ENCODE measurements at places on chromosomes 6 and 20.

- DNase-seq, result no peak
These were observed 554.5 kb upstream of the AGPAT4 start for GRCh38 chr6:161828355-161828754.

- no peak for DNase-seq
These were observed 43.9 kb downstream of the PLCB4 start for GRCh38 chr20:9112541-9113515.

DNA sequence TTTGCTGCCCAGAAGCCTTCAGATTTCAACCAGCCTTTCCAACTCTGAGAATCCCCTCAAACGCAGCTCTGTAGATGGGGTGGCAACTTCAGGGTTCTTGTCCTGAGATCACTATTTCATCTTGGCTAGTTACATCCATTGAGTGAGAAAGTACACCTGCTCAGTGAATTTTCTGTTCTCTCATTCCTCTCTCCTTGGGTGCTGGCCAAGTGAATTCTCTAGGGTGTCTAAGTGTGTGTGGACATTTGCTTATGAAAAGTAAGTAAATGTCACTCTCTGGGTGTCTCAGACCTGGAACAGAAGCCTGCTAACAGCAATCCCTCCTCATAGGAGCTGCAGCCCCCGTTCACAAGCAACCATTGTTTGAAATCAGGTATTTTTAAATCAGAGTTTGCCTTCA lies 3.8 kb downstream of the RIN2 start:
- no peak for DNase-seq

GRCh38 chr6:138222901-138223546 lies 4.7 kb upstream of the PBOV1 start:
- no peak for DNase-seq

GRCh38 chr6:69801225-69801624 lies 4.4 kb upstream of the LMBRD1 start:
- no peak for DNase-seq

DNA sequence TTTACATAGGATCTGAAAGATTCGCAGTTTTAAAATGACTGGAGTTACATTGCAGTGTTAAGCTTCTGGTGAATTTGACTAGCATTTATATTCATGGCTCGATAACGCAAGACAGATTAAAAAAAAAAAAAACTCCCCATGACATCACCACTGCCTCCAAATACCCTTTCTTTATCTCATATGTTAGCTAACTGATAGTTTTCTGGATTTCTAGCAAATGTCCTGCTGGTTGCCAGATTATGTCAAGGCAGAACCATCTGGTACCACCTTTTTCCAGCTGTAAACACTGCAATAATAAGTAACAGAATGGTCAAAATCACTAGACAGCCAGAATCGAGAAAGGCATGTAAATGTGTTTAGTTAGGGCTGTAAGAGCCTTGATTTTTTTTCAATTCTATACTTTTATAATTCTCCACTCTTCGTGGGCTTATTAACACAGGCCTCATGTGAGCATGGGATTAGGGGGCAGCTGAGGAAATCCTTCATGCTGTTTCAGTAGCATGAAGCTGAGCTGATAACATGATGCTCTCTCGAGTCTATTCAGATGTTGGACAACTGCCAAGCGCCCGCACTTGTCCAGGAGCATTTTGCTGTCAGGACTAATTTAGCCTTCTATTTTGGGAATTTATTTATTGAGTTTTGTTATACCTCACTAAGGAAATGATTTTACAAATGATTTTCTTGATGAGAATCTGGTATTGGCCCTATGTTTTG lies 166.0 kb upstream of the SCGN start:
- no peak for DNase-seq

DNA sequence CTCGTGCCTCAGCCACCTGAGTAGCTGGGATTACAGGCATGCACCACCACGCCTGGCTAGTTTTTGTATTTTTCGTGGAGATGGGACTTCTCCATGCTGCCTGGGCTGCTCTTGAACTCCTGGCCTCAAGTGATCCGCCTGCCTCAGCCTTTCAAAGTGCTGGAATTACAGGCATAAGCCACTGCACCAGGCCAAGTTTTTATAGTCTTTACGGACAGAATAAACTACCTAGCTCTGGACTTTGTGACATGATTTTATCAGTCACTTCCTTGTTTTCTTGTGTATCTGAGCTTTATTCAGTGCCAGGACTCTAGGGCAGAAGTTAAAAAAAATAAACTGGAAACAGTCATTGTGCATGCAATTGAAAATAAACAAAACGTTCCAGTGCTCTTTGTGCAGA lies 46.7 kb upstream of the RALGAPA2 start:
- DNase-seq, result no peak

- no peak for DNase-seq
These were observed 14.9 kb upstream of the PARD6B start for GRCh38 chr20:50716518-50716917.

DNA sequence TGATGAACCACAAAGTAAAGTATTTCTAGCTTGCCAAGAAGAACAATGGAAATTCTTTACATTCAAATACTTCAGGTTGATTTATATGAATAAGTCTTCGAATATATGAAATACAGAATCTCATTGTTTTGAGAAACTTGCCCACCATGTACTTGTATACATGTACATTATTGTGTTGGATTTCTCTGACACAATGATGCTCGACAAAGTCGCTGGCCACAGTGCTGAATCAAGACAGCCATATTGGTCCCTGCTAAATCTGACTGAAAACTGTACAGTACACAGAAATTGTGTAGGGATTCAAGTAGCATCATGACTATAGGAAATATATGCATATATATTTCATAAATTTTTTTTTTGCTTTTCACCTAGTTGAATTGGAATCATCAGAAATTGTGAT lies 13.1 kb upstream of the LIN28B start:
- no peak for DNase-seq

GRCh38 chr20:24701668-24702067 lies 232.2 kb downstream of the SYNDIG1 start:
- peak; percentile 19 for DNase-seq

DNA sequence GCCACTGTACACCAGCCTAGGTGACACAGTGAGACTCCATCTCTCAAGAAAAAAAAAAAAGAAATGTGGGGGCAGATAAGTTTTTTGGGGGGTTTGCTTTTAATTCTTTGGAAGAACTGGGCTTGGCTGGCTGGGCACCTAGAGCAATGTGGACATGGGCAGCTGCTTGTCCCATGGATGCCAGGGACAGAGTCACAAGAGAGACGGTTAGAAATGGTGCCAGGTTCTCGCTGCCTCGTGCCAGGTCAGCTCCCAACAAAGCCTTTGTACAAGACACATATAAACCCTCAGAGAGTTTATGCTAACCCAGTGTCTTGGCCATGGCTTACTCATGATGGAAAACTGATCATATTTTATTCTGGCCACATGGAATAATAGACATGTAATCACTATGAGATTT lies 76.2 kb upstream of the ESR1 start:
- no peak for DNase-seq

- no peak for DNase-seq
These were observed 71.8 kb downstream of the JPH2 start for GRCh38 chr20:44115181-44115580.

DNA sequence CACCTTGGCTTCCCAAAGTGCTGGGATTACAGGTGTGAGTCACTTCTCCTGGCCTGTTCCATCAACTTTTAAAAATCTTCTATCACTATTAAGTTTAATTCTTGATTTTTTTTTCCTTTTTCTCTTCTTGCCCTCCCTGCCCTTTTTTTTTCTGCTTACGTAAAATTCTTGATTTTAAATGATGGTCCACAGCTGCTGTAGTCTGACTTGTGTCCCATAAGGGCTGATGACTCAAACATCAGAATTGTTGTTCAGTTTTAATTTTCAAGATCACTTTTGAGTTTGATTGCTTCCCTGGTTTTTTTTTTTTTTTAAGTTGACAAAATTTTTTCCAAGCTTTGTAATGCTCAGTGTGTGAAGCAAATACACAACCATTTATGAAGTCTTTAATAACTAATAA lies 61.9 kb downstream of the CBFA2T2 start:
- no peak for DNase-seq

GRCh38 chr20:62740286-62741141 lies 31.9 kb downstream of the NTSR1 start:
- DNase-seq, result peak; percentile 97

- DNase-seq, result no peak
These were observed 165.3 kb downstream of the ZMYND8 start for GRCh38 chr20:47191074-47191673.

GRCh38 chr20:35085477-35086225 lies 7.0 kb downstream of the TRPC4AP start:
- no peak for DNase-seq

GRCh38 chr20:34410336-34410735 lies 47.3 kb downstream of the ITCH start:
- no peak for DNase-seq

DNA sequence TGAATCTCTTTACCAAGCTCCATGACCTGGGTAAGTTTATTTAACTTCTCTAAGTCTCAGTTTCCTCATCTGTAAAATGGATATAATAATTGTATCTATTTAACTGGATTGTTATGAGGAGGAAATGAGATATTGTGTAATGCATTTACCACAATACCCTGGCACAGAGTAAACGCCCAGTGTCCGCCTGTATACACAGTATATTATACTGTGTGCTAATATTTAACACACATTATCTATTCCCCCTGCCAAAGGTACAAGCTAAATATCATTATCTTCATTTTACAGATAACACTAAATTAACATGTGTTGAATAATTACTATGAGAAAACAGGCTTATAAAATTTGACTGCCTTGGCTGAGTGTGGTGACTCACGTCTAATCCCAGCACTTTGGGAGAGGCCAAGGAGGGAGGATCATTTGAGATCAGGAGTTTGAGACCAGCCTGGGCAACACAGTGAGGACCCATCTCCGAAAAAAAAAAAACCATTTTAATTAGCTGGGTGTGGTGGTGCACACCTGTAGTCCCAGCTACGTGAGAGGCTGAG lies 38.7 kb upstream of the TNFRSF21 start:
- no peak for DNase-seq

GRCh38 chr6:1315560-1316386 lies 3.9 kb downstream of the FOXQ1 start:
- no peak for DNase-seq

DNA sequence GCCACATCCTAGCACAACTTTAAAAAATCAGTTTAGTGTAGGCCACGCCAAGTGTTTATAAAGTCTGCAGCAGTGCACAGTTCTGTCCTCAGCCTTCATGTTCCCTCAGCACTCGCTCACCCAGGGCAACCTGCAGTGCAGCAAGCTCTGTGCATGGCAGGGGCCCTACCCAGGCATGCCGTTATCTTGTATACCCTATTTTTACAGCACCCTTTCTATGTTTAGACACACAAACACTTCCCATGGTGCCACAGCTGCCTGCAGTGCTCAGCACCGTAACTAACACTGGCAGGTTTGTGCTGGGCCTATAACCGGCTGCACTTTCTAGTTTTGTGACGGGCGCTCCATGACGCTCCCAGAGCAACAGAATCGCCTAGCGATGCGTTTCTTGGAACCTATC lies 43.8 kb downstream of the ZBTB46 start:
- DNase-seq, result no peak

- no peak for DNase-seq
These were observed 22.5 kb downstream of the SPATA2 start for GRCh38 chr20:49892817-49893216.

- no peak for DNase-seq
These were observed 203.3 kb downstream of the PREX1 start for GRCh38 chr20:48624315-48625020.

DNA sequence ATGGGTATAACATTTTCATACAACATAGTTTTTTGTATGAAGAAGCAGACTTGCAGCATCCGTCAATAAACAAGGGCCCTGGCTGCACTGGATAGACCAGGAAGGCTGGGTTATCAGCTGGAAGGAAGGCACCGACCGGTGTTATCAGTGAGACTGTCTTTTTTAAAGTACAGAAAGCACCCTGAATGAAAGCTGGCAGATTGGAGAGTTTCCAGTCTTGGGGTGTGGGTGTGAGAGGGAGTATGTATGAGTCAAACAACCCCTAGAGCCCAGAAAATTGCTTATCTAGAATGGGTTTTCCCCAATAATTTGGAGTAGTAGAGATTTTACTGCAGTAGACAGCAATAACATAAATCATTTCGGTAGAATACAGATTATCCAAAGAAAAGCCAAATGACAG lies 42.4 kb downstream of the TXLNB start:
- DNase-seq, result no peak

DNA sequence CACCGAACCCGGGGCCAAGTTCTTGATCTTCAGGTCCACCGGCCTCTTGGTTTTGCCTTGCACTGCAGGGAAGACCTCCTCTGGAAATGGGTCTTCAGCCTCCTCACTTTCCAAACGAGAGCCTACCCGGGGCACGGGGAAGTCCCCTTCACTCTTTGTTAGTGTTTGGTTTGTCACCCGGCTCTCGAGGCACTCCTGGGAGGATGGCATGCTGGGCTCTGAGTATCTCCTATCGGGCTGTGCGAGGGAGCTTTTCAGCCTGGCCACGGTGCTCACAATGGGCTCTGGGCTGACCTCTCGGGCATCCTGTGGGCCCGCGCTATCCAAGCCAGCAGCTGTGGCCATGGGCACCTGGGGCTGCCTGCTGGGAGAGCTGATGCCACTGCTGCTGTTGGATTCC lies 8.1 kb downstream of the TAGAP start:
- DNase-seq, result no peak

DNA sequence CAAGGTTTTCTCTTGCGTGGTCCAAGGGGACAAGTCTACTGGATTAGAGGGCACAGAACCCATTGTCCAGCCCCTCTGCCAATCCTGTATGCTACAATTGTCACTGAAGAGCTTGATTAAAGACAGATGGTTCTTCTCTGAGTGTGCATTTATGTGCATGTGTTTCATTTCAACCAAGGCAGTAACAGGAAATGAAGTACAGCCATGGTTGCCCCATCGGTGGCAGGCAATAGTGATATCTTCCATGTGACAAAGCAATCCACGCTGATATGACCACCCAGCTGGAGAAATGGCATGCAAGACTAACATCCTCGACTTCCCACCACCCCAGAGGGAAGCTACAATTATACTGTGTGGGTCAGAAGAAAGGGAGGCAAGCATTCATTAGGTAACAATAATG lies 85.5 kb downstream of the UNC5CL start:
- DNase-seq, result no peak

Measured in activated CD8-positive, alpha-beta memory T cell treated with anti-CD3 and anti-CD28 coated beads, Interleukin-2, amount 10 ng/mL, durations not matched to agents 7 days and 5 days (primary cell).